Thyroid gland (tissue), 4 donors: ENCODE measurements at places on chromosomes 11 and 22. TPM values are rescaled to one million over a fixed set of nuclear protein-coding genes. Genes with fewer than 3 reads are reported as not detected.

The INSC gene
- total RNA-seq = 1.2 TPM

The GRM5 gene
- total RNA-seq = not detected

The INS gene
- not detected for total RNA-seq

The SHANK3 gene
- total RNA-seq = 21.2 TPM

The TMEM45B gene
- 21.5 TPM for total RNA-seq

The XKR3 gene
- total RNA-seq = not detected

The SEPTIN3 gene
- 0.27 TPM for total RNA-seq

The OR52E6 gene
- total RNA-seq = not detected

The EMID1 gene
- 17.2 TPM for total RNA-seq

The KRTAP5-2 gene
- not detected for total RNA-seq

The SYCE3 gene
- total RNA-seq = not detected

The TTC17 gene
- 212 TPM for total RNA-seq

The APOL4 gene
- total RNA-seq = not detected

- DNase-seq = peak; percentile 0
These were observed 8.9 kb downstream of the SIDT2 start for GRCh38 chr11:117187428-117187798.

- peak; percentile 89 for DNase-seq
These were observed 38.8 kb upstream of the POU2AF1 start for GRCh38 chr11:111417766-111418435.

- no peak for DNase-seq
These were observed 44.6 kb upstream of the ELF5 start for GRCh38 chr11:34558211-34558610.

DNA sequence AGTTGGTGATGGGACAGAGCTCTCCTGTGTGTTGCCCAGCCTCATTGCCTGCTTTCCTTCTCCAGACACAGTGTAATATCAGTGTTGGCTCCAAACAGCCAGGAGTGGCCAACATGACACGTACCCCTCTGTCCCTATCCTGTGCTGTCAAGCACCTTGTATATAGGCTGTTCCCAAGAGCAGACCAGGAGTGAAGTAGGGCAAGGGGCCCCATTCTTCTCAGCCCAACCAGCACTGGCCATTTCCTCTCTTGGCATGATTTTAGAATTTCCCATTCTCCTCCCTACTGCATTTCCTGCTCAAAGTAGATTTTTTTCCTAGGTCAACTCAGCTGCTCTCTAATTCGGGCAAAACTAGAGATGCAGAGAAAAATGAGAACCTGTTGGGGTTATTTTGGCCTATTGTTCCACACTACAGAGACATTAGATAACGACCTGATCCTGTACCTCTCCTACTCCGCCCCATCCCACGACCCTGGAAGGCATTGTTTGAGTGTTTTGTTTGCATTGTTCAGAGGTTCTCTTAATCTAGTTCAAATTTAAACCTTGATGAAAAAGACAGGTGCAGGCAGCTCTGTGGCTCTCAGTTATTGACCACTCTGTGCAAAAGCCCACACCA lies 95.6 kb downstream of the RASSF10 start:
- no peak for DNase-seq

DNA sequence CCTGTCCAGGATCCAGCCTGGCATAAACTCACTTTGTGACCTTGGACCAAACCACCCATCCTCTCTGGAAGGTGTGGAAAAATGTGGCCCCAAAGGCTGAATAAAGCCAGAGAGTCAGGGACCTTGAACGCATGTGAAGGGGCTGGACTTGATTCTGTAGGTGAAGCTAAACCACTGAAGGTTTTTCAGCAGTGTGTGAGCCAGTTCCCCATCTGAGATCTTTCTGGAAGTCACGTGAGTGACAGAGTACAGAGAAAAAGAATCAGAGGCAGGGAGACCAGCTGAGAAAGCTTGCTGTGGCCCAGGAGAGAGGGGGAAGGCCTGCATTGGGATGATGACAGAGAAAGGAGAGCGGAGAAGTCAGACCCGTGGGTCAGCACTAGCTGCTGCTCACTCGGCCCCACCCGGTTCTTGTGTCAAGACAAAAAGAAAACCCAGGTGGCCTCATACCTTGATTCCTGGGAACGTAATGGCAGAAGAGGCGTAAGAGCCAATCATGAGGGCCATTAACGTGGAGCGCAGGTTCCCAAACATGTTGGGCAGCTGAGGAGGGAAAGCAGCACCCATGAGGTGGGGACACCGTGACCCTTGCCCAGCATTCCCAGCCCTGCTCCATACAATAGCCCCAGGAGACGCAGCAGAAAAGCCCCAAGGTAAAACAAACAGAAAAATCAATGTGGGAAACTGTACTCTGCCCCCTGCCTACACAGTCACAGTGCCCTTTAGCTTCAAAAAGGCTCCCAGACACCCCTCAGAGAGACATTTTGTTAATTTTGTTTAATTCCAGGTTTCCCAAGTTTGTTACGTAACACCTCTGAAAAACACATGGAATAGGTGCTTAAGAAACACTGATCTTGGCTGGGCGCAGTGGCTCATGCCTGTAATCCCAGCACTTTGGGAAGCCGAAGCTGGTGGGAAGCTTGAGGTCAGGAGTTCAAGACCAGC lies 17.9 kb downstream of the SLC43A1 start:
- no peak for DNase-seq

- DNase-seq = peak; percentile 51
These were observed 1.1 kb downstream of the TAF1D start for GRCh38 chr11:93740031-93740729.

DNA sequence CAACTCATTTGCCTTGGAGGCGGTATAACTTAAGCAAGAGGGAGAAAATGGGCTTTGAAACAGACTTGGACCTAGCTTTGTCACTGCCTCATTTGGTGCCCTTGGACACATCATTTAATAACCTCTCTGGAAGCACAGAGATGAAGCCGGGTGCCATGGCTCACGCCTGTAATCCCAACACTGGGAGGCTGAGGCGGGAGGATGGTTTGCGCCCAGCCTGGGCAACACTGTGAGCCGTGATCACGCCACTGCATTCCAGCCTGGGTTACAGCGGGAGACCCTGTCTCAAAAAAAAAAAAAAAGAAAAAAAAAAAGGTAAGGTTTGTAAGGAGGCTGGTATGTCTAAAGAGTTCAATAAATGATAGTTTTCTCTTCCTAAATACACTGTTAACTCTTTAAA lies 806 bp downstream of the COA4 start:
- no peak for DNase-seq

DNA sequence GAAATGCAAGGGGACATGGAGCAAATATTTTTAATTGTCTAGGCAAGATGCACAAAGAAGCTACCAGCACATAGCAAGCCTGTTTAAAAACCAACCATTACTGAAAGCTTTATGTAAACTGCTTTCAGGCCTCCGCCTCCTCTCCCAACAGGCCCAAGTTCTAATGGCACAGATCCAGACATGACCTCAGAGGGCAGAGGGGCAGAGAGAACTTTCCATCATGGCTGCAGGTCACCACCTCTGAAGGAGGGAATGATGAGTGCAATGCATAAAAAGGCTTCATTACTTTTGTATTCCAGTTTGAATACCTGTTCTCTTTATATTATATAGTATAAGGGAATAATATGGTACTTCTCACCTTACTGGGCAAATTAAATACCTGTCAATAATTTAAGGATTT lies 15.2 kb downstream of the DDX17 start:
- peak; percentile 59 for DNase-seq

DNA sequence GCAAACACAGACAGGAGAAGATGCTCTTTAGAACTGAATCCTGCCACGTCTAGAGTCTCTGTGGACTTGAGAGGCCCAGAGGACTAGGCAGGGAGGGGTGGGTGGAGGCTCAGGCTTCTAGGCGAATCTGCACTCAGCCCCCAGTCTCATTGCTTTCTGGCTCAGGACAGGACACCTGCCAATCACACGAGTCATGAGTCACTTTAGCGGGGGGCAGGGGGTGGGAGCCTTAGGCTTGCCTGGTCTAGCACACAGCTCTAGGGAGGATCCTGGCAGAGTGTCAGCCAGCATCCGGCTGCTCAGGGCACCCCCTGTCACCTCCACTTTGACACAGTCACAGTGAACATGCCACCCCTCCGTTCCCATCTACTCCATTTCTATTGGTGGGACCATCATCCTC lies 167.7 kb downstream of the CEP164 start:
- no peak for DNase-seq

GRCh38 chr11:2140411-2141400 lies 1.5 kb upstream of the IGF2 start:
- no peak for DNase-seq

GRCh38 chr11:11171854-11172253 lies 181.2 kb downstream of the CSNK2A3 start:
- DNase-seq = no peak

DNA sequence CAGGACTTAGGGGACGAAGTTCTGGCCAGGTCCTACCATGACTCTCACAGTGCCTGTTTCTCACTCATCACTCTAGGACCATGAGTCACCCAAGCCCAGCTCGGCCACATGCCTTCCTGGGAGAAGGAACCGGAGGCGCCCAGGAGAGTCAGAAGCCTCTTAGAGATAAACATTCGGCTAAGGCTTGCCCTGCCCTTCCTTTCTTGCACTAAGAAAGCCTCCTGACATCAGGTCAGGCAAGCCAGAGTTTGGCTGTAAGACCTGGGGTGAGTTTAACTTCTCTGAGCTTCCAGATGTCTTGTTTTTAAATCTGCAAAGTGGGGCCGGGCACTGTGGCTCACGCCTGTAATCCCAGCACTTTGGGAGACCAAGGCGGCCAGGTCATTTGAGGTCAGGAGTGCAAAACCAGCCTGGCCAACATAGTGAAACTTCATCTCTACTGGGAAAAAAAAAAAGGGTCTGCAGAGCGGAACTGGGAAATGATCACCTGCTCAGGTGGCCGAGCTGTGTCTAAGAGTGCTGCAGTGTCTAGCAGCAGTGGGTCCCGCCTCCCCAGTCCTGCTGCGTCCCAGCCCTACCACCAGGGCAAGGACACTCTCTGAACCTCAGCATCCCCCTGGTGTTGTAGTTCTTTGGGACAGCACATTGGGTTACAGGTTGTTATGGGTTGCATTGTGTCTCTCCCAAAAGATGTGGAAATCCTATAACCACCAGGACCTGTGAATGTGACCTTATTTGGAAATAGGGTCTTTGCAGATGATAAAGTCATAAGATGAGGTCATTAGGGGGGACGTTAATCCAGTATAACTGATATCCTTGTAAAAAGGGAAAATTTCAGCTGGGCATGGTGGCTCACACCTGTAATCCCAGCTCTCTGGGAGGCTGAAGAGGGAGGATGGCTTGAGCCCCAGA lies 1.8 kb upstream of the CARS1 start:
- no peak for DNase-seq

DNA sequence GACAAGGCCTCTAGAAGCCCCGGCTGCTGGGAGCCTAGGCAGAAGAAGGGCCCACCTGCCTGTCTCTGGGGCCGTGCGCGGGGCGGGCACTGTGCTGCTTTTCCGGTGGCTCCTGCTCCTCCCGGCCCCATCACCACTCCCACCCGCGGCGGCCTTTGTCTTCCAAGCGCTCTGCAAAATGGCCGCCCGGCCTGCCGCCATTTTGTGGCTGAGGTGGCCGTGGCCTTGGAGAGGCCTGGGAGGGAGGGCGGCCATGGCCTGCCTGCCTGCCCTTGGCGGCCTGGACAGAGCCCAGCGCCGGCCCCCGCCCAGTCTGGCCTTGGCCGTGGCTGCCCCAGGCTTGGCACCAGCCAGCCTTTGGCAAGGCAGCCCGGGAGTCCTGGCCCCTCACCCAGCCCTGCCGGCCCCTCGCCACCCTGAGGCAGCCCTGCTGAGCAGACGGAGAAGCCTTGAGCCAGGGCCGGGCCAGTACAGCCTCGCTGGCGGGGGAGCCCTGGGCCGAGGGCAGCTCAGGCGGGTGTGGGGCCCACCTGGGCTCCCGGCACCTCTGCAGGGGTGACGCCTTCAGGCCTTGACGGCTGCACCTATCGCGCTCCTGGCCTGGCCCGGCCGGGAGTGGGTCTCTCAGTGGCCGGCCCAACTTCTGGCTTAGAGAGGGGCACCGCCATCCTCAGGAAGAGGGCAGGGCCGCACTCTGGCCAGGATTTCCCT lies 46.0 kb upstream of the PPARA start:
- DNase-seq = no peak

GRCh38 chr11:67237574-67237973 lies 28.7 kb upstream of the GRK2 start:
- no peak for DNase-seq

GRCh38 chr11:79086056-79086455 lies 354.8 kb downstream of the TENM4 start:
- no peak for DNase-seq

- no peak for DNase-seq
These were observed 477.9 kb downstream of the MIAT start for GRCh38 chr22:27135031-27135981.

- DNase-seq = peak; percentile 61
These were observed 120.9 kb upstream of the ZC3H12C start for GRCh38 chr11:109972181-109972715.

GRCh38 chr11:119262668-119263351 lies 54.1 kb downstream of the MCAM start:
- DNase-seq = no peak

- no peak for DNase-seq
These were observed 17.8 kb downstream of the OTUB1 start for GRCh38 chr11:64003807-64004589.
